AG04450 (cell line): ENCODE measurements at places on chromosomes 6 and 20.

DNA sequence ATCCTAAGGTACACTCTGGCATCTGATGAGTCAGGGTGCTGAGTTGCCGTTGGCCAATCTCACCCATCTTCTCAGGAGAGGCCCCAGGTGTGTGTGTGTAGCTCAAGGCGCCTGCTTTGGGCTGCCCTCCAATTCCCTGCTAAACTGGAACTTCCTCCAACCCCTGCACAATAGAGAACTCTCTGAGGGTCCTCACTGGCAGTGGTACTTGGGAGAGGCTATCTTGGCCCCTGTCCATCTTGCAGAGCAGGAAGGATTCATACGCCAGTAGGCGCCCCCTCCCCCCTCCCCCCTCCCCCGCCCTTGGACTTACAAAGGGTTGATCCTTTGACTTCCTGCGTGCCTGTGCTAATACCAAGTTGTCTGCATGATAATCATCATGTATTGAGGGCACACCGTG, 173.6 kb downstream of the SASH1 start:
- no peak for DNase-seq

GRCh38 chr6:32109114-32109764, at the start of gene TNXB:
TNXB (minus strand) TSS chr6:32109338; CDS start chr6:32098198, 11,140 bp downstream.
- DNase-seq, result no peak

DNA sequence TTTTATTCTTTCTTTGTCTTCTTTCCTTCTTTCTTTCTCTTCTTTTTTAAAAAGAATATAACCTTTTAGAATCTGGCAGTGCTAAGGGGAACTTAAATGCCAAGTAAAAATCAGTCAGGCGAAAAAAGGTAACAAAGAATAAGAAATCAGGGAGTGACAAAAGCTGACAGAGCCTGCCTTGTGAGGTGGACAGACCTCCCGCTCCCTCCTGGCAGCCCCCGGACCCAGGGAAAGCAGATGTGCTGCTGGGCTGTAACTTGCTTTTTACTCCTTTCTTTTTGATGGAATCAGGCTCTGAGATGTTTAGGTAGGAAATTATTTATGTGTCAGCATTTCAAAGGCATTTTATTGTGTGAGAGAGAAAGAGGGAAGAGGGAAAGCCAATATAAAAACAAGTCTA, 95.5 kb upstream of the TRAF3IP2 start:
- DNase-seq, result no peak

DNA sequence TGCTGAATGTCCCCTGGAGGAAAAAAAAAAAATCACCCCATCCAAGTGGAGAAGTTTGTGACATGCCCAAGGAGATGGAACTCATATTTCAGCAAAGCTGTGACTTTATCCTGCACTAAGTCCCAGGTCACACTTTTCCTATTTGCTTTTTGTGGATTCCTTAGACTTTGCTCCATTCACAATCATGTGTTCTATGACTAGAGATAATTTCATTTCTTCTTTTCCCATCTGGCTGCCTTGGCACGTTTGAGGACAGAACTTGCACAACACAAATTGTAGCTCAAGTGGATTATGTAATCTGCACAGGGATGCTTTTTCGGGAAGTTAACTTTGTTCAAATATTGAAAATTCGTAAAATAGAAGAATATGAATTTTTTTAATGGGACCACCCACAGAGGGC, 100.7 kb upstream of the PTPN1 start:
- DNase-seq, result no peak

- no peak for DNase-seq
Measured at GRCh38 chr6:148805777-148806176, 58.9 kb downstream of the UST start.

GRCh38 chr20:22630701-22631100, 46.3 kb upstream of the FOXA2 start:
- no peak for DNase-seq

DNA sequence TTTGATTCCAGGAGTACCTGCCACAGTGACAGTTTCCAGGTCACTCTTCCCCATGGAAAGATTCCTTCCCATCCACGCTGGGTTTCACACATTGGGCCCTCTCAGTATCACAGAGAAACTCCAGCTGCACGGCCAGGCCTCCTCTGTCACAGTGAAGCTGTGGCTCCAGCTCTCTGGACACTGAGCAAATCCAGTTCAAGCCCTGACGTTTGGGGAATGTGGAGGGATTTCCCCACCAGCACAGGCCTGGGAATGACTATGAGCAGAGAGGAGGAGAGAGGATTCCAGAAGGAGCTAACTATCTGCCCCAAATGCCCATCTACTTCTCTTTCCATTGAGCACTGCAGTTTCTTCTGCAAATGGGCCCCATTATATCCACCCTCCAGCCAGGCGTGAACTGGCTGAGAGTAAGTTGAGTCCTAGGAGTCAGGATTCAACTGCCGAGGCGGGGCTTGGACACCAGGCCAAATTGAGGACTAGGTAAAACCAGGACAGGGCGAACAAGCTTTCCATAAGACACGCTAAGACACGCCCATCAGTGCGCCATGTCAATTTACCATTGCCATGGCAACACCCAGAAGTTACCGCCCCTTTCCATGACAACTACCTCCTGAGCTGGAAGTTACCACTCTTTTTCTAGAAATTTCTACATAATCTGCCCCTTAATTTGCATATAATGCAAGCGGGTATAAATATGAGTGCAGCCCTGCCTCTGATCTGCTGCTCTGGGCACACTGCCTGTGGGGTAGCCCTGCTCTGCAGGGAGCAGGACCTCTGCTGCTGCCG, 9.2 kb upstream of the BNIP5 start:
- DNase-seq, result no peak

DNA sequence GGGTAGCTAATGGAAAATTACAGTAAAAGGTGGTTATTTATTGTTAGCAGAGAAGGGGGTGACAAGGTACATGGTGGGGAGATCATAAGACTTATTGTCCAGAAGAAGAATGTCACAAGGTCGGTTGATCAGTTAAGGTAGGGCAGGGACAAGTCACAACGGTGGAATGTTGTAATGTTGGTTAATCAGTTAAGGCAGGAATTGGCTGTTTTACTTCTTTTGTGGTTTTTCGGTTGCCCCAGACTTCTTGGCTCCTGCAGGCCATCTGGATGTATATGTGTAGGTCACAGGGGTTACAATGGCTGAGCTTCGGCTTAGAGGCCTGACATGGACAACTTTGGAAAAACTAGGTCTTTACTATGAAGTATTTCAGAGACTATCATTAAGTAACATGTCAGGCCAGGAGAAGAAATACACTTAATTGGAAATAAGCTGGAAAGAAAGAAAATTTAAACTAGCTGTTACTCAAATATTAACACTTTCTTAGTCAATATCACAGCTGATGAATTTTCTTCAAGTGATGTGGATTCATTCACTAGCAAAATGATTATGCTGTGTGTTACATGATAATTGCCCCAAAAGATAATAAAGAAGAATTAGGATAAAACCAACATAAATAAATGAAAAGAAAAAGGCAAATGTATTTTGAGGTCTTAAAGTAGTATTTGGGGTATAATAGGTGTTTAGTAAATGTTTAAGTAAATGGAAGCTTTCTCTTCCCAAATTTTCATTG, 4.4 kb downstream of the AIG1 start:
- DNase-seq, result no peak

DNA sequence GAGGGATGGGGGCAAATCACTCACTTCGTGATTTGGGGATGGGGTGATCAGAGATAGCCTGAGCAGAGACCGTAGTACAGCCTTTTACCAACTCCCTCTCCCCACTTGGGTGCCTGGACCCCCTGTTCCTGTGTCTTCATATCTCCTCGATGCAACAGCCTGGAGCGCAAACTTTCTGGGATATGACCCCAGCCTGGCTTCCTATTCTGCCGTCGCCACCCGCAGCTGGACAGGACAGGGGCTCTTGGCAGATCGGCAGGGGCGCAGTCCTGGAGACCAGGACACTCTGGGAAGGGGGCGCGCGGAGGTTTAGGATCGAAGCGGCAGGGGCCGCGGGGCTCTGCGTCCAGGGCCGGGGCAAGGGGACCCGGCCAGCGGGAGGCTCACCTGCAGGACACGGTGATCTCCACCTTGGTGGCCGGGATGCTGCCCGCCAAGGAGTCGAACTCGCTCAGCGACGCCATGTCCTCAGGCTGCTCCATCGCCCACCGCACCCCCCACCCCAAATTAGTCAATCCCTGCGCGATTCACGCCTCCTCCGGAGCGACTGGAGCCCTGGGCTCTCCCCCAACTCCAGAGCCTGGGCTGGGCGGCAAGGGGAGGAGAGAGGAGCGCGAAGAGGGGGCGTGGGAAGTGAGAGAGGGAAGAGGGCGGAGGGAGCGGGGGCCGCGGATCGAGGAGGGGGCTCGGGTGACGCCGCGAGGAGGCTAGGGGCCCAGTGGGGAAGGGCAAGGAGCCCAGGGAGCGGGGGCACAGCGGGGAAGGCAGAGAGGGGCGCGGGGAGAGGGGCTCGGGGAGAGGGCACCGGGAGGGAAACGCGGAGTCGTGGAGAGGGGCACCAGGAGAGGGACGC, at the start of gene CPNE5:
TSS of gene CPNE5 (minus strand) at position 549 of the 853 bp plus-strand sequence. CDS start at position 482, 67 bp downstream.
- no peak for DNase-seq

GRCh38 chr6:2205396-2205795, 40.0 kb downstream of the GMDS start:
- no peak for DNase-seq

- no peak for DNase-seq
Measured at GRCh38 chr6:111342913-111343312, 140.1 kb downstream of the REV3L start.

GRCh38 chr20:19960745-19961144, 56.4 kb upstream of the NAA20 start:
- DNase-seq, result no peak

GRCh38 chr20:2919518-2920245, 46.4 kb downstream of the PTPRA start:
- no peak for DNase-seq

GRCh38 chr6:36120979-36121786, 9.1 kb upstream of the MAPK13 start:
- no peak for DNase-seq

DNA sequence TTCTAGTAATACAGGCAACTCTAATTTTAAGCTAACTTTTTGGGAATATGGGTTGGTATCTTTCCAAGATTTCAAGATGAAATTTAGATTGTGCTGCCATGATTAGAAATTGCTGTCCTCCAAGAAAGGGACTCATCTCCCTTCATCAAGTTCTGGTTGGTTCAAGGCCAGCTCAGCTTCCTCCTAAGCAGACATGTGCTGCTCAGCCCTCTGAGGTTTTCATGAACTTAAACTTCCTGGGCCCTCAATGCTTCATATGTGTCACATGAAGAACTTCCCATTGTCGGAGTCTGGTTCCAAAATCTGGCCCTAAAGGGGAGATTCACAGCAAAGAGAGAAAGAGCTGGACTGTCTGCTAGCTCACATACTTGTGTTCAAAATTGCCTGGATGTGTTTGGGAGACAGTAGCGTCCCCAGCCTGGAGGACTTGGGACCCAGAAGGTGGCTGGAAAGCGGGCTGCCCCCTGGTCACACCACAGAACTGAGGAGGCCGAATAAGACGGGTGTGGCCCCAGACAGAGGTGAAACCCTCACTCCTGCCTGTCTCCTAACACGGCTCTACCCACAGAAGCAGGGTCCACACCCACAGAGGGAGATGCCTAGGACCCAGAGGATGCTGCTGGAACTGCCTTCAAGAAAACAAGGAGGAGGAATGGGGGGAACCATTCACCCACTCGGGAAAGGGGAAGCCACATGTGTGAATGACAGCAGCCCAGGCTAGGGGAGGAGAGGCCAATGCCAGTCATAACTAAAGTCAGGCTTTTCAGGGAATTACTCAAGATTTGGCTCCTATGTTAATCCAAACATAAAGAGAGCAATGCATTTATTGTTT, 54.3 kb upstream of the GPR31 start:
- DNase-seq, result no peak

DNA sequence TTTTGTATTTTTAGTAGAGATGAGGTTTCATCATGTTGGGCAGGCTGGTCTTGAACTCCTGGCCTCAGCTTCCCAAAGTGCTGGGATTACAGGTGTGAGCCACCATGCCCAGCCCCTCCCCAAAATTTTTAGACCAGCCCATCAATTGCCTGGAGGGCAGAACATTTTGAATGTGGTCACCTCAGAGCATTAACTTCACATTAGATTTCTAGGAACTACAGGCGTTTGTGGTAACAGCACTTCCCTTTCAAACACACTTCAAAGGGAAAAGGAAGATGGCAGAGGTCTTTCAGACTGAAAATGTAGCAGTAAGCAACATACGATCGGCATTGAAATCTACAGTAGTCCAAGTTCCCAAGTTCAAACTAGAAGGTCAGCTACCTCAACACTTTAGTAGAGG, 12.3 kb upstream of the SLA2 start:
- DNase-seq, result no peak

GRCh38 chr6:15386756-15387112, 140.9 kb downstream of the JARID2 start:
- no peak for DNase-seq

- DNase-seq, result no peak
Measured at GRCh38 chr6:135063926-135064325, 9.3 kb upstream of the HBS1L start.

- no peak for DNase-seq
Measured at GRCh38 chr6:163565140-163565539, 150.6 kb downstream of the QKI start.

DNA sequence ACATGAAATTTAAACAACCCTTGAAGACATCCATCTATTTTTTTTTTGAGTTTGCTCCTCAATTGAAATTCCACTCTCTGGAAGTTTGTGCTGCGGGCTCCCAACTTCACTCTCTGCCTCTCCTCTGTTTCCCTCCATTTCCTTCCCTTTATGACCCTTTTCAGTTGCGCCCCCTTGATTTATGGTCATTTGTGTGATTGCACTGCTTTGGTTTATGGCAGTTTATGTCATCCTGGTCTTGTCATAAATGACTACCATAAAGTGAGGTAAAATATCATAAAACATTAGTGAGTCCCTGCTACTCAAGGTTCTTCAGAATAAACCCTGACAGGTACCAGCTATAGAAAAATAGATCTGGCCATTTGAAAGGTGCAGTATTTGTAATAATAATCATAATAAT, 348.3 kb upstream of the ZFP64 start:
- DNase-seq, result no peak

GRCh38 chr20:10476319-10476724, 41.2 kb downstream of the SLX4IP start:
- no peak for DNase-seq

DNA sequence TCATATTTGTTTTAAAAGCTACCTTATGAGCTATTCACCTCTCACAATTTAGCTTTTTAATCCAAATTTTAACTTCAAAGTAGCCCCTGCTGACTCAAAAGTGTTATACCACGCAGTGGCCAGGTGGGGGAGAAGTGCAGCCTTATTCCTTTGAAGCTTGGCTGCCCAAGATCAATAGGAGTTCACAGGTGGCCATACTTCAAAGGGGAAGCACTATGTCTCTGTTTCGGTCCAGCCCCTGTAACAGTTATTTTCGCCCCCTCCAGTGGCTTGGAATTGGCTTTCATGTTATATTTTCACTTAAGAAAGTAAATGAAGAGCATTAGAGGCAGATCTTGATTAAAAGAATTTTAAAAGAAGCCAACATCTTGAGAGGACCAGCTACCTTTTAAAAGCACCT, 608.4 kb downstream of the EPHA7 start:
- DNase-seq, result peak; percentile 1

DNA sequence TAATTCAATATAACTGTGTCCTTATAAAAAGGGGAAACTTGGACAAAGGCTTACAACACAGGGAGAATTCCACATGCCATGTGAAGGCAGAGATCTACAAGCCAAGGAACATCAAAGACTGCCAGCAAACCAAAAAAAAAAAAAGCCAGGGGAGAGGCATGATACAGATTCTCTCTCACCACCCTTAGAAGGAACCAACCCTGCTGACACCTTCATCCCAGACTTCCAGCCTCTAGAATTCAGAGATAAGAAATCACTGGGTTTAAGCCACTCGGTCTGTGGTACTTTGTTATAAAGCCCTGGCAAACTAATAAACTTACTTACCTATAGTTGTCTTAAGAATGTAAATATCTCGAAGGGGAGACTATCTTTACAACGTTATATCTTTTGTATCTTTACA, 4.4 kb downstream of the SERINC3 start:
- DNase-seq, result no peak

GRCh38 chr6:124535746-124536145, 426.5 kb upstream of the RNF217 start:
- DNase-seq, result no peak
